ENCODE measurements at places on chromosomes 2 and 18.

DNA sequence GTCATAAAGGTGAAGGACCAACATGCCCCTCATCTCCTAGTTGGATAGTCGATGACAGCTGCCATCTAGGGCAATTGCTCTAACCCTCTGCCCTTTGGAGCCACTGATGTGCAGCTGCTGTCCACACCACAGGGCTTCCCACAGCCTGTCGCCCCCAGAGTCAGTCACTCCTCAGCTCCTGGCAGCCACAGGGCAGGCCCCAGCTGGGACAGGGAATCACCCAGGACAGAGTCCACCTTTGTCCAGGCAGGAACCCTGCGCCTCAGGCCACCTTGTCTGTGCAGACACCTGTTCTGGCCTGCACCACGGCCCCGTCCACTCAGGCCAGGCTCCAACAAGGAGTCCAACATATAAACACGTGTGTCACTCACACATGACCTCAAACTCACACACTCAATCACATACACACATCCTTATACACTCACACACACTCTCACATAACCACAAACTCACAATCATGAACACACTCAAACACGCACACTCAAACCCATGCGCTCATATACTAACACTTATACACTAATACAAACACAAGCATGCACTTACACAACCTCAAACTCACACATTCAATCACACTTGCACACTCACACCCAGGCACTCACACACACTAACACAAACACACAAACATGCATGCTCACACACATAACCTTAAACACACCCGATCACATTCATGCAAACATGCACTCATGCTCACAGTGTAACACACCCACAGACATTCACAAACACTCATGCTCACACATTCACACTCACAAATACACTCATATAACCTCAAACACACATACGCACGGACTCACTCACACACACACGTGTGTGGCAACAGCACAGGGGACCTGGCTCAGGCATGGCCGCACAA lies 29.7 kb downstream of the HDAC4 start:
- no peak for DNase-seq

DNA sequence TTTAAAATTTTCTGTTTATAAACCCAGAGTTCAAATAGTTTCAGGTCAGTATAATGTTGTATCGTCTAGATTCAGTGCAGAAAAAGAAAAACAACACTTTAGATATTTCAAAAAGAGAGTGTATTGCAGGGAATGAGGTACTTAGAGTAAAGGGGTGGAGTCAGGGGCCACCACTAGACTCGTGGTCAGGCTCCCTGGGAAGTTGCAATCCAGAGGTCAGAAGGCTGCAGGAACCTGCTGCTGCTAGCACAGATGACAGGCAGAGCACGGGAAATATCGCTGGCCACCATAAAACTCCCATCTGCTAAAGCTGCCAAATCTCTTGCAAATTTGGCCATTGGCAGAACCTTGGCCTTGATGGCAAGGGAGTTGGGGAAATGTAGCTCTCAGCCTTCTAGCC lies 64.6 kb downstream of the THNSL2 start:
- no peak for DNase-seq

- no peak for DNase-seq
Measured at GRCh38 chr2:99111236-99111635, 30.3 kb upstream of the C2orf15 start.

- no peak for DNase-seq
Measured at GRCh38 chr2:207879536-207879935, 109.8 kb upstream of the FZD5 start.

Measured in erythroblast (primary cell).